ENCODE measurements at places on chromosomes 2 and 18.

- DNase-seq, result no peak
These were observed 106.5 kb downstream of the SMAD7 start for GRCh38 chr18:48844271-48844670.

DNA sequence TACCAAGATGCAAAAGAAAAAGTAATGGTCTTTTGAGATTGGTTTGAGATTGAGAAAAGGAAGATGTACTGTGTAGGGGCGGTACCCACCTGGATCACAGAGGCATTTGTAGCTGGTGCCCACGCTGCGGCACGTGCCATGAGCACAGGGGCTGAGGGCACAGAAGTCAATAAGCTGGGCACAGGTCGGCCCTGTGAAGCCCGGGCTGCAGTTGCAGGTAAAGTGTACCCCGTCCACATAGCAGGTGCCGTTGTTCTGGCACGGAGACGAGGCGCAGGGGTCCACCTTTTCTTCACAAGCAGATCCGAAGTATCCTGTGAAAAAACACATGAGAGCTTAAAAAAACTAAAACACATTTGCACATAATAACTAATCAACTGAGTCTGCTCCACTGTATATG is 176.1 kb upstream of the PID1 start:
- no peak for DNase-seq

DNA sequence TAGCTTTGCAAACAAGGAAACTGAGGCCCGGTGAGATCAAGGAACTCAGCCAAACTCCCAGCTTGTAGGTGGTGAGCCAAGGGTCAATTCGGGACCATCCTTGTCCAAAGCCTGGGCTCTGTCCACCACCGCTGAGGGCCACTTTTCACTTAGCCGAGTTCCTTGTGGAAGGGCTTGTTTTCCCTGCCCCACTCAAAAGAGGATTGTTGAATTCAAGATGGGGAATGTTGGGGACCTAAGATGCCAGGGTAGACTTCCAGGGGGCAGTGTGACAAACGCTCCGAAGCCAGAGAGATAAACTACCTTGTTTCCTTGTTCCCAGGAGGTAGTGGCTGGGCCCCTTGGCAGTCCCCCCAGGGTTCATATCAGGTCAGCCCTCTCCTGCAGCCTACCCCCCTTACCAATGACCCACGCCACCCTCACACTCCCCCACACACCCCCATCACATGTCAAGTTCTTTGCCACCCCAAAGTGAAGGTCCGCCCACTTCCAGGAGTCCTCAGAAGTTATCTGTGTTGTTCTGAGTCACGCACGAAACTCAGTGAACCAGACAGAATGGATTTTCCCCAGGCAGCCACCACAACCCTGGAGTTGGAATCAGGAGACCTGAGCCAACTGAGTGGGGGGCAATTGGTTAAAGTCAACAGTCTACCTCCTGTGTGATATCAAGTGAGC is 10.3 kb upstream of the ATOH8 start:
- DNase-seq, result no peak

- no peak for DNase-seq
These were observed 123.7 kb downstream of the DIS3L2 start for GRCh38 chr2:232085164-232085563.

DNA sequence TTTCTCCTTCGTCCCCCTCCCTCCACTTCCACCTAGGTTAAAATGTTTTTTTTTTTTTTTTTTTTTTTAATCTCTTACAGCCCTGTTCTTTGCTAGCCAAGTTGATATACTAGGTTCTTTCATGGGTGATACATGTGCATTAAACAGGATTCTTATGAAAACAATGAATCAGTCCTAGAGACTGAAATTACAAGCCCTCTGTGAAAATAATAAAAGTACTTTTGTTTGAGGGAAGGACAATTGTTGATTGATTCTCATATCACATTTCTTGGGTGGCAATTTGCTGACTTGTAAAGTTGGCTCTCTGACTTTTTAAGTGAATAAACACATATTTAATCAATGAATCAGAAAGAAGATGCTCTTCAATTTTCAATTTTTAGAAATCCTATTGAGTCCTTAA is 639.9 kb downstream of the LRP1B start:
- no peak for DNase-seq

DNA sequence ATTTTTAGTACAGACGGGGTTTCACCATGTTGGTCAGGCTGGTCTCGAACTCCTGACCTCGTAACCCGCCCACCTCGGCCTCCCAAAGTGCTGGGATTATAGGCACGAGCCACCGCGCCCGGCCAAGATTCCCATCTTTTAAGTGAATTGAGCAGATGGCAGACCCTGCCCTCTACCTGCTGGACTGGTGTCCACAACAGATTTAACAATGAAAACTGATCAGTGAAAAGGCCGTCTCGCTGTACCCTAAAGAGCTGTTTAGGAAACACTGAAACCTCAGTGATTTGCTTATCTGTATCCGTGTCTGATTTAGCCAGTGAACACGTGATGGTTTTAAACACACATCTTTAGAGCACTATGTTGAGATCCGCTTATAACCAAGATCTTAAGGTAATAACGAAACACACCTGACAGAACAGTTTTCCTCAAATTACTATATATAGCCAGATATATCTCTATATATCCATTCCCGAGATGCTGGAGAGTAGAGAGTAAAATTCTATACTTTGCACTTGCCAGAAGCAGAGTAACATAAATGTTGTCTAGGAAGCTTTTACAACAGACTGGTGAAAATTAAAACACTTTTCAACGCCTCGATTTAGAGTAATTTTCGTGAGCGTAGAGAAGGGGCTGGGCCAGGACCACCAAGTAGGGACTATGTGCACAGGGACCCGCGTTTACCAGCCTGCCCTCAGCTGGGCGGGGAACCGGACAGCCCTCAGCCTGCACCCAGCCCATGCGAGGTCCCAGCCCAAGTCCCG is 594 bp downstream of the FAM161A start:
- no peak for DNase-seq

DNA sequence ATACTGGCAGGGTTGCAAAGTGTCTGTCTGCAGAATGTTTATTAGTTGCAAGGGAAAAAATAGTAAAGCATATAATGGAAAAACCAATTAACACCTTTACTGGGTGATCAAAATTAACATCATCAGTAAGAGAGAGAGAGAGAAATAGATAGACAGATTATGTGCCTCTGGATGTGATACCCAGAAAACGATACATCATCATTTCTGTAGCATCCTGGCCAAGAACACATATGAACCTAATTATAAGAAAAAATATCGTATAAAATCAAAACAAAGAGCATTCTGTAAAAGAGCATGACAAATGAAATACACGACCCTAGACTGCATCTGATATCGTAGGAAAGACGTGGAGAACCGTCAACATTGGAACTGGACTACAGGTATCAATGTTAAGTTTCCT is 64.6 kb downstream of the SMC6 start:
- no peak for DNase-seq

GRCh38 chr2:236769981-236770671 is 200.5 kb downstream of the ACKR3 start:
- no peak for DNase-seq

GRCh38 chr2:175889701-175890302 is 112.3 kb downstream of the LNPK start:
- no peak for DNase-seq

GRCh38 chr2:20494241-20494640 is 47.4 kb downstream of the RHOB start:
- DNase-seq, result no peak

DNA sequence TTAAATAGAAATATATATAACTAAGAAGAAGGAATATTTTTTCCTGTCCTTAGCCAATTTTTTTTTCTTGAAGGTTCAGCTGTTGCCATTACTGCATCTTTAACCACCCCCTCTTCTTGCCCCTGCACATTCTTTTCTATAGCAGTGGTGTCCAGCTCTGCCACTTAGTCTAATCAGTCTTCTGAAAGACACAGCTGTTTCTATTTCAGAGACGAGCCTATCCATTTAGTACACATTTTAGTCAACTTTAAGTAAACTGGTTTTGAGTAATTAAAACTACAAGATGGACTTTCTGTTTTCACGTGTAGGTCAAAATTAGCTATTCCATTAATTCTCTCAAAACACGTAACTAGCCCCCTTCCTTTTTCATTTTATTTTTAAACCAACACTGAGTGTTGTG is 21.0 kb downstream of the SPOPL start:
- DNase-seq, result no peak

DNA sequence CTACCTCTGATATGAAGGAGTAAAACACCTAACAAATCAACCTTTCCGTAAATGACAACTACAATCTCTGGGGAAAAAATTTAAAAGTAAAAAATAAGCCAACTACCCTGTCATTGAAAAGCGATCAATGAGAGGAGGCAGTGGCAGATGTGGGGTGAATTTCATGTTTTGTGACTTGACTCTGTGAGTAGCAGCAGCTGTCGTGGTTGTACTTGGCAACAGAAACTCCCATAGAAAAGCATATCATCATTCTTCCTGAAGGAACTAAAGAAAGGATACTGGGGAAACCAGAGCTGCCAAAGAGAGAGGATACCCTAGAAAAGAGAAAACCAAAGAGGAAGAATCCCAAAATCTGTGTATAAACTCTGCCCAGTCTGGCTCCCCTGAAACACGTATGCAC is 236.4 kb downstream of the TNS1 start:
- no peak for DNase-seq

GRCh38 chr2:66577321-66578053 is 142.6 kb downstream of the MEIS1 start:
- no peak for DNase-seq

GRCh38 chr2:223032187-223033142 is 19.5 kb upstream of the KCNE4 start:
- DNase-seq, result no peak

GRCh38 chr2:174246944-174247381 is 1.4 kb downstream of the OLA1 start:
- no peak for DNase-seq

GRCh38 chr18:58966704-58967103 is 102.0 kb downstream of the ZNF532 start:
- DNase-seq, result no peak

- DNase-seq, result no peak
These were observed 128.8 kb upstream of the DLX2 start for GRCh38 chr2:172231508-172231907.

DNA sequence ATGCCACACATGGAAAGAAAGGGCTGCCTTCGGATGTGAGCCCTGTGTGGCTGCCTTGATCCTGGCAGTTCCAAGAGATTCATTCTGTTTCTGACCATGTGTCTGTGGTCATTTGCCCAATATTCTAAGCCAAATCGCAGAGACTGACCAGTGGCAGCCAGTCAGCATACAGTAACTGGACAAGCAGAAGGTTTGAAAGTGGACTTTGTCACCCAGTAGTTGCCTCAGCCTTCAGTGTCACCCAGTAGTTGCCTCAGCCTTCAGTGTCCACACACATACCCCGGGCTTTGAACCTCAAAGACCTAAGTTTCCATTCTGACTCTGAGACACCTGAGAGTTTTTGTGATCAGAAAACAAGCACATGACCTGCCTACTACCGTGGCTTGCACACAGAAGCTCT is 5.0 kb downstream of the RFX8 start:
- no peak for DNase-seq

GRCh38 chr2:23675506-23675905 is 251.4 kb downstream of the ATAD2B start:
- DNase-seq, result no peak

GRCh38 chr18:27606741-27607140 is 421.6 kb upstream of the CHST9 start:
- no peak for DNase-seq

DNA sequence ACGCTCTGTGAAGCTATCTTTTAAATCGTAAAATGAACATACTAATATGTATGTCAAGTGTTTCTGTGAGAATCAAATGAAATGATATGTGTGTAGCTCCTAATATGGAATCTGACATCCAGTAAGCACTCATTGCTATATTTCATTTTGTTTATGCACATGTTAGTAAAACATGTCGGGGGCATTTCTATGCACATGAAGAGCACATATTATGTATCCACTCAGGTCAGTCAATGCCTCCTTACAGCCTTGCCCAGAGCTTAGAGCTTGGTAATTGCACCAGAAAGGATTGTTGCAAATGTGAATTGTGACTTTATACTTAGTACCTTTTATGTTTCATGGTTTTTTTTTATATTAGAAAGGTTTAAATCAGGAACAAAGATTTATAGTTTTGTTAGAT is 463.7 kb upstream of the HNMT start:
- DNase-seq, result no peak

GRCh38 chr2:167478196-167478595 is 589.9 kb downstream of the XIRP2 start:
- no peak for DNase-seq

GRCh38 chr2:187442378-187442777 is 5.7 kb downstream of the CALCRL start:
- no peak for DNase-seq

GRCh38 chr18:10661317-10661716 is 135.5 kb downstream of the NAPG start:
- DNase-seq, result no peak

DNA sequence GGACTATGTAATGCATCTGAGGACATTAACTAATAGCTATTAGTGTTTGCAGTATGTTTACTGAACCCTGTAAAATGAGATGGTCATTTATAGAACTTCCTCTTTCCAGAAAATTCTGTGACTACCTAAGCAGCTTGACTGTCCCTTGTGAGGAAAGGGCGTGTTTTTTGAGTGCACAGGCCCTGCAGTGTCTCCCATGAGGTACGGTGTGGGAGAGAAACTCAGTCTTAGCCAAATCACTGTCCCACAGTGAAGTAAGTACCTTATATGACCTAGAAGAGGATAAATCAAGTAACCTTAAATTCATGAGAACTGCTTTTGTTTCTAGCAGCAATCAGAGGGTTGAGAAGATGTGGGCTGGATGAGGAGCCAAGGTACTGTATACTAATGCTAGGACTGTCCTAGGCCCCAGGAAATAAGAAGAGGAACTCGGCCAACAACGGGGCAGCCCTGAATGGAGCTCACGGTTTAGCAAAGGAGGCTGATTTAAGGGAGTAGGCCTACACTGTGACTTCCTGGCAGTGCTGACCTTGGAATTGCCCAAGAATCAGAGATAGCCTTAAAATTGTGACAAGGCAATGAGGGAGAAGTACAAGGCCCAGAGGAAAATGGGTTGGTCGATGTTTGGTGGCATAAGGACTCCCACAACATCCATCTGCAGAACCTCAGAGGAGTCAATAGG is 103.5 kb upstream of the CTAGE1 start:
- DNase-seq, result no peak

GRCh38 chr2:691821-692761 is 14.9 kb upstream of the TMEM18 start:
- no peak for DNase-seq

DNA sequence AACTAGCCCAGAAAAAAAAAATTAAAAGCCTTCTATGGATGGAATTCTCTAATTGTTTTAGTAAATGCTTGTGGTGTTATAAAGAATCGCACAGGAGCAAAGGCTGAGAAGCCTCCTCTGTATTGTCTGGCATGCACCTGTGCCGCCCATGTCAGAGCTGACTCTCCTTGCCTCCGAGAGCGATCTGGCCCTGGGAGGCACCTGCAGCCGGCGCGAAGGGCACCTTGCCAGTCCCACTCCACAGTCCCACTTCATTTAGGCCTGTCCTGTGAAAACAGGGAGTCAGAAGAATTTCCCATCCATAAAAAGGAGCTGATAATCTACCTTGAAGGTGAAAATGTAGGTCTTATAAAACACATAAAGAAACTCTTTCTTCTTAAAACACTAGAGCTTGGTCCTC is 170.9 kb upstream of the PXDN start:
- DNase-seq, result no peak

GRCh38 chr2:11417946-11418585 is 47.9 kb downstream of the E2F6 start:
- no peak for DNase-seq
